ENCODE measurements at places on chromosomes 3 and 15.

DNA sequence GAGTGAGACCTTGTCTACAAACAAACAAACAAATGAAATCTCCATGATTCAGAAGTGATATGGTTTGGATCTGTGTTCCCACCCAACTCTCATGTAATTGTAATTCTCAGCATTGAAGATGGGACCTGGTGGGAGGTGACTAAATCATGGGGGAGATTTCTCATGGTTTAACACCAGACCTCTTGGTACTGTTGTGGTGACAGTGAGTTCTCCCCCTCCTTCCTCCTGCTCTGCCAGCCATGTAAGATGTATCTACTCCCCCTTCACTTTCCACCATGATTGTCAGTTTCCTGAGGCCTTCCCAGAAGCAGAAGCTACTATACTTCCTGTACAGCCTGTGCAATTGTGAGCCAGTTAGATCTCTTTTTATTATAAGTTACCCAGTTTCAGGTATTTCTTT, 438.4 kb upstream of the THBS1 start:
- DNase-seq = no peak

DNA sequence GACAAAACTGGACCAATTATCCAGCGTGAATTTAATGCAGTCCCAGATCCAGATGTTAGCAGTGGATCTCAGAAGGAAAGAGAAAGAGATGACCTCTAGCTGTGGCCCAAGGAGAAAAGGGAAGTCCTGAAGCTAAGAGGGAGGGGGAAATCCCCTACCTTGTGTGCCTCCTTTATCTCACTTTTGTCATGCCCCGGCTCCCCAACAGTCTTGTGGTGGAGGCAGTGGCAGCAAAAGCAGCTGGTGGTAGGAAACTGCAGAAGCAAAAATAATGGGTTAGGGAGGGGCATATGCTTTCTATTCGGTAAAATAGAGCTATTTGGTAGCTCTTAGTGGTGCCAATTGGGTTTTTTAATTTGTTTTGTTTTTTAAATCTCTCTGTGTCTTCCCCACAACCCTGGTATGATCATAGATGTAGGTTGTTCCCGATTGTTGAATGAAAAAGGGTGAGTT, 56.5 kb downstream of the MCTP2 start:
- peak; percentile 92 for DNase-seq

DNA sequence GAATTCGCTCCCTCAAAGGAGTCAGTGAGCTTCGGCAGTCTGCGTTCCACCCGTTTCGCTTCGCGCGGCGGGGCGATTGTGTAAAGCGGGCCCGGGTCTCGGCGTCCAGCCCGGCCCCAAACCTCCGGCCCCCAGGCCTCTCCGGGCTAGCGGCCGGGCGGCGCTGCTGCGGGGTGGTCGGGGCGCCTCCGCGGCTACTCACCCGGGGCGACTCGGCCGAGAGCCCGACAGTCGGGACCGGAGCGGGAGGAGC, 412 bp downstream of the CHDH start:
- DNase-seq = no peak

DNA sequence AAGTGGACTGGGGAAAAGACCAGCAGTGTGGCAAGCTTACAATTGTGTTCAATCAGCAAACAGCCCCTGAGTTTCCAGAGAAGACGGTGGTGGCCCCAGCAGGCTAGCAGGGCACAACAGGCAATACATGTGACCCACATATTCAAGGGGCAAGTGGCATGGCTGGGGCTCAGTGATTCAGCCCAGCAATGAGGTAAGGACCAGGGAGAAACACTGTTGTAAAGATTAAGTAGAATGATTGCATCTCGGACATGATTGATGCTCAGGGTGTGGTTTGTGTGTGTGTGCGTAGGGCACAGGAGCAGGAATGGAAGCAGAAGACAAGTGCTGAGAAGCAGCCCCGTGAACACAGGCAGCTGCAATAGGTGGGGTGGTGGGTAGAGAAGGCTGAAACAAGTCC, 37.9 kb downstream of the KLHL6 start:
- DNase-seq = no peak

- peak; percentile 86 for DNase-seq
Measured at GRCh38 chr15:40047415-40048210, 8.6 kb upstream of the SRP14 start.

GRCh38 chr3:43921056-43921648, 230.4 kb downstream of the ABHD5 start:
- no peak for DNase-seq

DNA sequence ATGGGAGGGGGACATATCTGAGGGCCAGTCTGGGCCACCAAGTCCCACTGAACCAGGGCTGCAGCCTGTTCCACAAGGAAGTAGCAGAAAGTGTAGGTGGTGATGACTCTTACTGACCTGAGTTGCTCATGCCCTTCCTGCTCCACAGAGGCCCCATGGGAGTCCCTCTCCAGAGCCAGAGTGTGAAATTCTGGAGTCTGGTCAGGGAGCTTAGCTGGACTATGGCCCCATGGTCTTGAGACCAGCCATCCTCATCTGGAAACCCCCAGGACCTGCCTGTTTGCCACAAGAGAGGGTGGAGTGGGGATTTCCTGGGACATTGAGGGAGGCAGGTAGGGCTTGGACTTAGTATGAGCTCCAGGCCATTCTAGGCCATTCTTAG, 3.0 kb downstream of the SPINT1 start:
- no peak for DNase-seq

DNA sequence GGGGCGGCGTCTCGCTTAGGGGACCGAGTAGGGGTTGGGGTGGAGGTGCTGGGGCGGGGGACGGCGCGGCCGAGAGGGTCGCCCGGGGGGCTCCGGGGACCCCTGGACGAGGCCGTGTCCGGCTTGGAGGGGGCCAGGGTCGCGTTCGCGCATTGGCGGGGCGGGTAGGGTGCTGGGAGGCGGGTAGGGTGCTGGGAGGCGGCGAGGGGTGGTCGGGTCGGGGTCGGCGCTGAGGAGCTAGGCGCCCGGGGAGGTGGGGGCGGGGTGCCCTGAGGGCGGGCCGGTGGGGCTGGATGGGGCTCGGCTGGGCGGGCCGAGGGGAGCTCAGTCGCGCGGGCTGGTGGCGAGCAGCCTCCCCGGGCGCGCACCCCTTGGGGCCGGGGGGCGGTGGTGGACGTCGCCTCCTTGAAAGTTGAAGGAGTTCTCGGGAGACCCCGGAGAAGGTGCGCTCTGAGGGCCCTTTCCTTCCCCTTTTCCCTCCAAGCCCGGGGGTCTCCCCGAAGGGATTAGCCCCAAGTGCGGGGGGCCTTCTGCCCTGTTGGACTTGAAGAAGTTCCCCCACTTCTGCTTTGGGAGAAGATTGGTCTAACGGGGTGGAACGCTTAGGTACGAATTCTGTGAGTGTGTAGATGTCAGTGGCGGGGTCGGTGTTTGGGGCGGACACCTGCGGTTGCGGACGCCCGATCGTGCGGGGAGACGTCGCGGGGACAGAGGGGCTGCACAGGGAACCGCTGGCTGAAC, 543 bp downstream of the MEF2A start:
- DNase-seq = peak; percentile 42

GRCh38 chr3:15724446-15724845, 73.3 kb downstream of the ANKRD28 start:
- DNase-seq = no peak

DNA sequence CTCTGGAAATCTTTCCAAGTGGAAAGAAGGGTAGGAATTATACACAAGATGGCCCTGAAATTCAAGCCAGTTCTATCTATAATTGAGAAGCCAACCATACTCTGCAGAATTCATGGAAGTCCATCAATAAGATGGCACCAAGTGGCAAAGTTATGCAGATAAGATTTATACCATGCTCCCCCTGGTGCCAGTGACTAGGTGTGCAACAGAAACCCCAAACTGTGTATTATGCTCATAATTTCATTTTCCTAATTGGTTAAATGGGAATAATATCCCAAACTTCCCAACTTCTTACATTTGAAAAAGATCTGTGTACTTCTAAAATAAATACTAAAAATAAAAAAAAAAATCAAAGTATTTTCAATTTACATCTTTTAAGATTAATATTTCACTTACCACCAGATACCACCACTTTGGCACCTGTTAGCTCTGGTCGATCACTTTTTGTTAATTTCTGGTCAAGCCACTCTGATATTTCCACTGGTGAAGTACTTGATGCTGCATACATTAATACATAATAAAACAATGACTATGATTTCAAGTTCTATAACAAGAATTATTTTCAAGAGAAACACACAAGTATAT, 25.9 kb downstream of the ETFA start:
- no peak for DNase-seq

GRCh38 chr15:81504170-81504905, 130.3 kb upstream of the TMC3 start:
- no peak for DNase-seq

GRCh38 chr15:80162059-80162554, 9.3 kb downstream of the FAH start:
- no peak for DNase-seq

DNA sequence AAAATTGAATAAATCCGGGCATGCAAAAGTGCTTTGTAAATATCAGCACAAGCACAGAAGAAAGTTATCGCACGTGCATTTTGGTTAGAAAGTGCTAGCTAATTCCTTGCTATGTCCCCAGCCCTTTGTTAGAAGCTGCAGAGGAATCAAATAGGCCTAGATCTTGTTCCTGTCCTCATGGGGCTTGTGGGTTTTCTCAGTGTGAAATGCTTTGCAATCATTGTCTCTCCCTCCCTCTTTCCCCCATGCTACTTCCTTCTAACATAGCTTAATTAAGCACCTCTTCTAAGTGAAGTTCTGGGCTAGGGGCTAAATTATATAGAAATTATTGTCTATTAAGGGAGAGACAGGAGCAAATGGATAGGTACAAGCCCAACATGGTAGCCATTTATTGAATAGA, 271.7 kb downstream of the RPLP1 start:
- DNase-seq = no peak

- DNase-seq = no peak
Measured at GRCh38 chr3:17052363-17052762, 167.6 kb downstream of the PLCL2 start.

DNA sequence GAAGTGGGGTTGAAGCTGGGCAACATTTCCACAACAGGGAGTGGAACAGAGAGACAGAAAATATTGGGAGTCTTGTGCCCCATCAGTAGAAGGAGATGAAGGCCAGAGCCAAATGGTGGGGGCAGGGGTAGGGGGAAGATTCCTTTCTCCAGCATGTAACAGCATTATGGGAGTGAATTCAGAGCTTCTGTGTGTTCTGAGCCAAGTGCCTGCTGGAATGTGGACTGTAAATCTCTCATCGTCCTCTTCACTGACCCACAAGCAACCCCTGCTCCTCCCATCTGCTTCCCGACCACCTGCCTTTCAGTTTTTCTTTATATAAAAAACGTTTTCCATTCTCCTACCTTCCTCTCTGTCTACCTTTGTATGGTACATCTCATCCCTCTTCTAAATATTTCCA, 344.2 kb upstream of the TPRG1 start:
- no peak for DNase-seq

GRCh38 chr3:123202451-123202850, 708 bp downstream of the SEC22A start:
- no peak for DNase-seq

GRCh38 chr3:117063930-117064329, 354.4 kb downstream of the TUSC7 start:
- DNase-seq = no peak

GRCh38 chr15:81481346-81481745, 107.3 kb upstream of the TMC3 start:
- DNase-seq = no peak

GRCh38 chr3:165568907-165569462, 268.2 kb downstream of the BCHE start:
- no peak for DNase-seq

DNA sequence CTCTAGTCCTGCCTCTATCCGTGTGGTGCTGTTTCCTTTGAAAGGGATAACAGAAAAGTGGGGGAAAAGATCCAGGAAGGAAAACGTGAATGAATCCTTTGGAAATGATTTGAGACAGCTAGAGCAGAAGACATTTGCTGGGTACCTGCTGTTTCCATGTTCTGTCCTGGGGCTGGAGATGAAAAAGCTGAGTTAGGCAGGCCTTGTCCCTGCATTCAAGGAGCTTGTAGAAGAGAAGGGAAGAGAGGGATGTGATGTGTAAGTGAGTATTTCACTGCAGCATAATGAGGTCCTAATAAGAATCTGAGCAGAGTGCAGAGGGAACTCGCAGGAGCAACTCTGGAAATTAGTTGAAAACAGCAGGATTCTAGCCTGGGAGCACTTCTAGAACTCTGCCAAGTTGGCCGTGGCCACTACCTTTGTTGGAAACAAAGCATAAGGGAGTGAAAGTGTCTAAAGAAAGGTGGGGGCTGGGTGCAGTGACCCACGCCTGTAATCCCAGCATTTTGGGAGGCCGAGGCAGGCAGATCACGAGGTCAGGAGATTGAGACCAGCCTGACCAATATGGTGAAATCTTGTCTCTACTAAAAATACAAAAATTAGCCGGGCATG, 13.8 kb upstream of the SEMA4B start:
- no peak for DNase-seq

Measured in bone marrow (tissue), 2 donors.